Activated T-helper 1 cell treated with anti-CD3 and anti-CD28 coated beads, Interleukin-12 subunit alpha, Interleukin-12 subunit beta, Interleukin-2, Interleukin-4 antibody, amounts not matched to agents 30 ng/mL and 10 ng/mL and 1 ng/mL, durations not matched to agents 14 hours and 24 hours and 36 hours (primary cell): ENCODE measurements at places on chromosomes 1 and 21. TPM values are rescaled to one million over a fixed set of nuclear protein-coding genes. Genes with fewer than 3 reads are reported as not detected.

GRCh38 chr1:78553859-78554258 is 63.1 kb downstream of the PTGFR start:
- DNase-seq: no peak

The ANGPTL3 gene
- total RNA-seq: not detected in 2 replicates

The CFHR1 gene
- total RNA-seq: not detected in 2 replicates

DNA sequence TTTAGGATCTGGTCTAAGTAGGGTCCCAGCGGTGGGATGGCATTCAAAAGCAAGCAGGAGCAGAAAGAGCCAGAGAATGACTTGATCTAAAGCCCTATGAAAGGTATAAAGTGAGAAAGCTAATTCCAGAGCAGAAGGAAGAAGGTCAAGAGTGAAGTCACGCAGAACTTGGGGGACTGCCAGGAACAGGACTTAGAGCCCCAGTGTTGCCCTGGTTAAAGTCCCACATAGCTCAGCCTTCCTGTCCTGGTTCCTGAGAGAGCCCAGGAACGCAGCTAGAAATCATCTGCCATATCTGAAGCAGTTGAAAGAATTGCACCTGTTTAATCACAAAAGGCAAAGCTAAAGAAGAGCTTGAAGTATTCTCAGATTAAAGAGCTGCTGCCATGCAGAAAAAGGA is 160.6 kb upstream of the ATP1B1 start:
- no peak for DNase-seq

The PRRX1 gene
- total RNA-seq: not detected in 2 replicates

The FNDC5 gene
- not detected in 2 replicates for total RNA-seq

The OPRD1 gene
- total RNA-seq: 0.05 TPM in 1 of 2 replicates, not detected in the other

The CD1C gene
- total RNA-seq: 0.20 and 0.23 TPM in 2 replicates

DNA sequence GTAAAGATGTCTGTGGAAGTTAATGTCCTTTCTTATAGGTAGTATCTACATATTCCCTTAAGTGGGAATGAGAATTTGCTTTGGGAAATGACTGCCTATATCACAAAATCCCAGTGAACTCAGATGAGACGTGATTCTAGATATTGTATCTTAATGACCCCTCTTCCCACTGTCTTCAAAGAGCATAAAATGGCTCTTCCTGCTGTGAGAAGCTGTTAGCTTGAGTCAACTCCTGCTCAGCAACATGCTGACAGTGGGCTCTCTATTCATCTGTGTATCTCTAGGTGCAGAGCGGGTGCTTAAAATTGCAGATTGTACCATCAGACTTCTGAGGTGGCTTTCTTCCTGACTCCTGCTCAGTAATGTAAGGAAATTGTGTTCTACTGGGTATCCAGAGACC is 100.6 kb downstream of the SPAG17 start:
- no peak for DNase-seq

DNA sequence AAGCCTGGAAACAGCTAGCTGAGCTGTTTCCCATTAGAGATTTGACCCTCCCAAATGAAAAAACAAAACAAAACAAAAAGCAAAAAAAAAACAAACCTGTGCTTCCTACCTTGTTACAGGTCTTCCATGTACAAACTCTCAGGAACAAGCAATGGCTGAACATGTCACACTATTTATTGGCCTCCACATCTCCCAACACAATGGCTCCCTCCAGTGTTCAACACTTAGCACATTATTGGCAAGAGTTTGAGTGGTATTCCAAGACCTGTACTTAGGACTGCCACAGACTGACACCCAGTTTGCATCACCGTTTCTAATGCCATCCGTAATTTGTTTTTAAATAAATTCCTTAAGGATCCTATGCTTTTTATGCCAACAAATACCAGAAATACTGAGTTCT is 195.0 kb upstream of the OLFM3 start:
- DNase-seq: no peak

DNA sequence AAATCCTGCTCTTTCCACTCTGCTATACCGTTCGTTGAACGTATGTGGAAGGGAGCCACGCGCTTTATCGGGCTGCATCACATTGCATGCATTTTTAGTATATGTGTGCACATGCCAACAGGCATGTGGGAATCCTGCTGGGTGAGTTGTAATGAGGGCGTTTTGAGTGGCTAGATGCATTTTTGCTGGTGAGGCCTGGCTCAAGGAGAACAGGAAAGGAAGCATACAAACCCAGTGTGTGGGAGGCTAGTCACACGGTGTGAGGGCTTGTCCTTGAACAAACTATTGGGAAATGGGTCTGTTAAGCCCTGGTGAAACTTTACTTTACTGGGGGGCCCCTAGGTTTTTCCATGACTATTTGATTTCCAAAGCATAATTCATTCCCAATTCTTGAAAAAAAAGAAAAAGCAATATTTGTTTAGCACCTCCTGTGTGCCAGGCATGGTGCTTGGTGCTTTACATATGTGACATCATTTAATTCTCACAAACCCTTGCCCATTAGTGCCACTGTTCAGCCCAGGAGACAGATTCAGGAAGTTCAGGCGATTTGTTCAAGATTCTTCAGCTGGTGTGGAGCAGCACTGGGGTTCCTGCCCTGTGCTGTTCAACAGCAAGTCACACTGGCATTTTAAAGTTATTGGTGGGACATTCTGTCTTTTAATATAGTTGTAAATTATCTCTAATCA is 25.6 kb upstream of the JUN start:
- no peak for DNase-seq

DNA sequence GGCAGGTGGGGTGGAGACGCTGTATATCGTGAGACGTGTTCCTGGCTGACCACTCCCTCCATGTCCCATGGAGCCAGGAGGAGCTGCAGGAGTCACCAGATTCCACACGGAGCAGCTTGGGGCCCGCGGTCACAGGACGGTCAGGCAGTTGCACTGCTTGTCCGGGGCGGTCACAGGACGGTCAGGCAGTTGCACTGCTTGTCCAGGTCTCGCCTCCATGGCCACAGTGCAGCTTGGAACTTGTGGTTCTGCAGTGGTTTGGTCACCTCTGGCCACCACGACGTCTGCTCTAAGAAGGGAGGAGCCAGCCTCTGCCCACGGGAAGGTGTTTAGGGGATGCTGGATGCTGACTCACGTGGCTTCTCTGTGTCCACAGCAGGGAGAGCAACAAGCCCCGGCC is 33.0 kb downstream of the SLX9 start:
- no peak for DNase-seq

The COL11A1 gene
- total RNA-seq: not detected in 2 replicates

- no peak for DNase-seq
These were observed 21.7 kb downstream of the RNF187 start for GRCh38 chr1:228508840-228509415.

DNA sequence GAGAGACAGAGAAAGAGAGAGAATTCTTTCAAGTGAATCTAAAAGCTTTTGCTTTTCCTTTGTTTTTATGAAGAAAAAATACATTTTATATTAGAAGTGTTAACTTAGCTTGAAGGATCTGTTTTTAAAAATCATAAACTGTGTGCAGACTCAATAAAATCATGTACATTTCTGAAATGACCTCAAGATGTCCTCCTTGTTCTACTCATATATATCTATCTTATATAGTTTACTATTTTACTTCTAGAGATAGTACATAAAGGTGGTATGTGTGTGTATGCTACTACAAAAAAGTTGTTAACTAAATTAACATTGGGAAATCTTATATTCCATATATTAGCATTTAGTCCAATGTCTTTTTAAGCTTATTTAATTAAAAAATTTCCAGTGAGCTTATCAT is 117.6 kb downstream of the PTPRC start:
- no peak for DNase-seq

- no peak for DNase-seq
These were observed 213.7 kb upstream of the CSF3R start for GRCh38 chr1:36696261-36696940.

The TAF5L gene
- total RNA-seq: 35.8 and 37.9 TPM in 2 replicates

- no peak for DNase-seq
These were observed 21.5 kb upstream of the HMGB4 start for GRCh38 chr1:33842348-33842747.

GRCh38 chr1:38685388-38685787 is 174.2 kb downstream of the RRAGC start:
- no peak for DNase-seq

The BRDT gene
- total RNA-seq: not detected in 2 replicates

GRCh38 chr1:151145304-151146071 is 943 bp downstream of the SEMA6C start:
- no peak for DNase-seq

GRCh38 chr1:116793357-116793935 is 39.2 kb downstream of the CD2 start:
- DNase-seq: no peak

GRCh38 chr1:155126556-155127104 is 1.0 kb upstream of the EFNA1 start:
- DNase-seq: no peak

DNA sequence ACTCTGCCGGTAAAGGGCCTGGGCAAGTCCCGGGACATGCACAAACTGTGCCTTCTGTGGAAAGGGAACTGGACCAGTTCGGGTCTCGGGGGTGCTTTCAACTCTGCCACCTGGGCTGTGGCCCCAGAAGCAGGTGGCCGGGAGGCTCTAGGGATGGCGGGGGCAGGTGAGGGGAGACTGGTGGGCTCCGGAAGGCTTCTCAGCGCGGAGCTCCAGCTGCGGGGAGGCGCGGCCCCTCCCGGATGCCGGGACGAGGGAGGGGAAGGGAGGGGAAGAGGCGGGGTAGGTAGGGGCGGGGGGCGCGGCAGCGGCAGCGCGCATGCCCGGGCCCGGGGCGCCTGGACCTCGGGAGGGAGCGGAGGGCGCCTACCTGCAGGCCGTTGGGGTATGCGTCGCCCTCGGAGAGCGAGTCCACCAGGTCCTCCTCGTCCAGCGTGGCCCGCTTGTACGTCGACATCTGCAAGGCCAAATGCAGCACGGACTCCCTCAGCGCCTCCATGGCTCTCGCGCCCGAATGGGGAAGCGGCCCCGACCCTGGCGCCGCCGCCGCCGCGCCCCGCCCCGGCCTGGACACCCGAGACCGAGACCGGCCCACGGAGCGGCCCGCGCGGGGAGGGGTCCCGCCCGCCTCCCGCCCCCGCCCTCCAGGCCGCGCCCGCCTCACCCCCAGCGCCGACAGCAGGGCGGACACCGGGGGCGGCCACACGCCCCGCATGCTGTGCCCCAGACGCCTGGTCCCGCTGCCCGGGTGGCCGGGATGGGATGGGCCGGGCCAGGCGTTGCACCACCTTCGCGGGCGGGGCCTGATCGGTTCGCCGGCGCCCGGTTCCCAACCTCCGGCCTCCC is at the start of gene ECE1:
Gene ECE1 (minus strand): TSS at position 764 of the 846 bp plus-strand sequence. CDS start 49 bp downstream, at position 715.
- DNase-seq: peak; percentile 42

DNA sequence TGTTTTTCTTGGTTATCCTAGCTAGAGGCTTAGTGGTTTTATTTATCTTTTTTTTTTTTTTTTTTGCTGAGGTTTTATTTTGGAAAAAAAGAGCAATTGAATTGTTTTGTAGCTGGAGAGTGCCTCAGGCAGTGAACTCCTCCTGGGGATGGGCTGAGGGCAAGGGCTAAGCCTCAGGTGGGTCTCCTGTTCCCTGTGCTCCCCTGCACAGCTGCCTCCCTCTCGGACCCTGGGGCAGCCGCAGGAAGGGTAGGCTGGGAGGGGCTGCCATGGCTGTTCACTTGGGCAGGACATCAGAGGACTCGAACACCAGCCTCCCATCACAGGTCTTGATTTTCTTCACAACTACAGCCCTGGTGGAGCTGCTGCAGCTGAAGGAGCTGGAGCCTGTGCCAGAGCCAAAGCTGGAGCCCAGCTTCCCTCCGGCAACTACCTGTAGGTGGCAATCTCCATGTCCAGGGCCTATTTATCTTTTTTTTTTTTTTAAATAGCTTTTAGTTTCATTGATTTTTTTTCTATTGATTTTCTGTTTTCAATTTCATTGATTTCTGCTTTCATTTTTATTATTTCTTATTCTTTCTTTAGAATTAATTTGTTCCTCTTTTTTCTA is 28.9 kb downstream of the LEPR start:
- no peak for DNase-seq

The VWA5B1 gene
- total RNA-seq: 0.05 TPM in 1 of 2 replicates, not detected in the other

GRCh38 chr21:43885721-43886120 is 20.7 kb downstream of the AGPAT3 start:
- DNase-seq: no peak

The EPHB2 gene
- total RNA-seq: not detected in 2 replicates

The LCE3D gene
- not detected in 2 replicates for total RNA-seq
